RWPE1 (cell line): ENCODE measurements at places on chromosomes 13 and 19.
A peak's percentile ranks its signal among the peaks of the same experiment; 100 is the strongest.

DNA sequence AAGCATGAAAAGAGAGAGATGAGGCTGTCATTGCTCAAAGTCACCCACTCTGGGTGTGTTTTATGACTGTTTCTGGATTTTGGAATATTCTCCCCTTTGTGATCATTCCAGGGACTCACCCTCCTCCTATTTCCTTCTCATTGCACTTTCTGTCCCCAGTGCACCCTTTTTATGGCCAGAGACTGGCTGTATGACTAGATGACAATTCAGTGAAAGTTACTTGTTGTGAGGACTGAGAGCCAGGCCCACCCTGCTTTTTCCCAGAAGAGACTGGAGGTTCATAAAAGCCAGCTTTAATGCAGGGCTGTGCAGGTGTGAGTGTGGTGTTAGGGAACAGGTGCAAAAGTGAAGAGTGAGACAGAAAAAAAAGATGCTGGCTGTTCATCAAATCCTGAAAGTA lies 17.3 kb downstream of the CEACAM7 start:
- DNase-seq = no peak

- no peak for DNase-seq
Observed at GRCh38 chr13:98228661-98229341, 51.7 kb upstream of the RNF113B start.

GRCh38 chr19:47187797-47188196 lies 43.2 kb downstream of the BBC3 start:
- no peak for DNase-seq

DNA sequence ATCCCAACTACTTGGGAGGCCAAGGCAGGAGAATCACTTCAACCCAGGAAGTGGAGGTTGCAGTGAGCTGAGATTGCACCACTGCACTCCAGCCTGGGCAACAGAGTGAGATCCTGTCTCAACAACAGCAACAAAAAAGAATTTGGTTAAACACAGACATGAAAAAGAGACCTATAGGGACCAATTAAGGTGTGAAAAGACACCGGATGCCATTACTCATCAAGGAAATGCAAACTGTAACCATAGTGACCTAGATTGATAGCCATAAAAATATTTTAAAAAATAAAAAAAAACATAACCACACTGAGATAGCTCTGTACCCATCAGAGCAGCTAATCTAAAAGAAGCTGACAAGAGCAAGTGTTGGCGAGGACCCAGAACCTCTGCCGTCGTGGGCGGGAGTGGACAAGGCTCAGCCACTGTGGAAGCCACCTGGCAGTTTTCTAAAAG lies 37.1 kb upstream of the ISYNA1 start:
- no peak for DNase-seq

- no peak for DNase-seq
Observed at GRCh38 chr19:54633401-54633800, 3.1 kb downstream of the LILRB1 start.

DNA sequence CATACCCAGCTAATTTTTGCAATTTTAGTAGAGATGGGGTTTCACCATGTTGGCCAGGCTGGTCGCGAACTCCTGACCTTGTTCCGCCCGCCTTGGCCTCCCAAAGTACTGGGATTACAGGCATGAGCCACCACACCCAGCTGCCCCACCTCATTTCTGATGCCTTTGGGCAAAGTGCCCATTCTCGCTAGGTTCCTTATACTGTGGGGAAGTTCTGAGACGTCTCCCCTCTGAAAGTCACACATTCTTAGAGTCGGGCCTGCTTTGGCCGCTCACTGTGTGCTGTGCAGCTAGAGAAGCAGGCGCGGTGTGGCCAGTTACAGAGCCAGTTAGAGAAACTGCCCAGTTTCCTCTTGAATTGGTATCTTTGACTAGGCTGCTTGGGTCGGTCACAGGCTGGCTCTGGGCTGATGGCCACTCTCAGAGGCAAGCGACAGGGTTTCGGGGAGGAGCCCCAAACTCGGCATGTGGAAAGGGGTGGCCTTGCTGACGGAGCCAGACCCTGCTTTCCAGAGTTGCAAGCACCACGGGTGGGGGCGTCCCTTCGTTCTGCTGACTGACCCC lies 18.0 kb downstream of the PRAM1 start:
- DNase-seq = no peak

GRCh38 chr19:932648-933552 lies 7.1 kb downstream of the ARID3A start:
- peak; percentile 77 for DNase-seq

GRCh38 chr19:6065685-6066374 lies 44.5 kb downstream of the RFX2 start:
- peak; percentile 82 for DNase-seq

- no peak for DNase-seq
Observed at GRCh38 chr19:13117176-13117771, 734 bp upstream of the TRMT1 start.

GRCh38 chr13:55615081-55615480 lies 1525.6 kb upstream of the PRR20A start:
- DNase-seq = no peak

- no peak for DNase-seq
Observed at GRCh38 chr13:101149735-101150384, 266.4 kb downstream of the NALCN start.

- DNase-seq = no peak
Observed at GRCh38 chr13:46982856-46983582, 86.2 kb upstream of the HTR2A start.

DNA sequence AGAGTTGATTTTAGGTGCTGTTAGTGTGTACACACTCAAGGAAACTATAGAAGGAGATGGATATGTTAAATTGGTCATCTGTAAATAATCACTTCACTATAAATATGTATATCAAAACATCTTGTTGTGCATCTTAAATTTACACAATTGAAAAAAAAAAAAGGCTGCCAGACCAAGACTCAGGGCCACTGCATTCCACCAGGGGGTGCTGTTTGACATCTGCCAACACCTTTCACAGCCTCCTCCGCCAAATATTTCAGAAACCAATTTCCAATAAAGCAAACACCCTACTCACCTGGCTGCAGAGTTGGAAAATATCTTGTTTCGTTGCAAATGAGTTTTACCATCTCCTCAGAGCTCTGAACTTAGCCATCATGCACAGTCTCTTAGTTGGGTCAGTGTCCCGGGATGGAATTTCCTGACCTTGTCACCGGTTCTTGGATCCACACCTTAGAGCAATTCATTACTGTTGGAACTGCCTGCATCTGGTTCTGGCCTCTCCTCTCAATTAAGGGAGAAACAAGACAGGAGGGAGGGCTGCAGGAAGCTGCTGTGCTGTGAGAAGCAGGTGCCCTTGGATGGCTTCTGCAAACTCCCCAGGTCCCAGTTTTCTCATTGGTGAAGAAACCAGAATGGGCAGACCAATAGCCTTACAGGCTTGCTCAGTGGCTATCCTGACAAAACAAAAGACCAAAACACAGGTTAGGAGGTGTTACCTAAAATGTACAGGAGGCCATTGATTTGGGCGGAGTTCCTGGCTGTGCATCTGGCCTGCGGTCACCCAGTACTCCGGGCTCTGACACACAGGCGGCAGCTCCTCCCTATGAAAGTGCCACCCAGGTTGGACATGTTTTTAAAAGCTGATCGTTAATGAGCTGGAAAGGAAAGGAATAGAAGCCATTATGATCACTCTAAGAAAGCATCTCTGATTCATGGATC lies 746.6 kb downstream of the UQCRFS1 start:
- DNase-seq = no peak

GRCh38 chr13:108037348-108037747 lies 178.0 kb downstream of the LIG4 start:
- DNase-seq = no peak

GRCh38 chr13:80873589-80873988 lies 532.7 kb upstream of the SPRY2 start:
- no peak for DNase-seq

GRCh38 chr19:40907968-40908735 lies 26.1 kb upstream of the CYP2A7 start:
- DNase-seq = no peak

DNA sequence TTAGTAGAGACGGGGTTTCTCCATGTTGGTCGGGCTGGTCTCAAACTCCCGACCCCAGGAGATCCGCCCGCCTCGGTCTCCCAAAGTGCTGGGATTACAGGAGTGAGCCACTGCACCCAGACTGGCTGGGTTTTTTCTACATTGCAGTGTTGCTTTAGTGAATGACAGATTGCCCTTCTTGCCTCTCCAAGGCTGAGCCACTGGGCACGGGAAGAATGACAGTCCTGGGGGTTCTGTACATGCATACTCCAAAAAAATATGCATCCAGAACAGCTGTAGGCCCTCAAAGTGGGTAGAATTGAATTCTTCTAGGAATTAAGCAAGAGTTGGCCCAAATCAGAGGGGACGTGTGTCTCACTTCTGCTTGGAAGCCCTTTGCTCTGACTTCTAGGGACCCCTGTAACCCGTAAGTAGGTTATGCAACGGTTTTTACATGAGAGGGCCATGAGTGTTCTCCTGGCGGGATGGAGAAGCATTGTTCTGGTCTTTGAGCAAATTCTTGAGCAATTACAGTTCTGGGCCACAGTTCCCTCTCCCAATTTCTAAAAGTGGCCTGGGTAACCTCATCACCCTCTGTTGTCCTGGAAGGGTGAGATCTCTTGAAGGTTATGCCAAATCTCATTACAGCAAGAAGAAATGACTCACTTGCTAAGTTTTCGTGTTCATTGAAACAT lies 3.6 kb downstream of the ACTN4 start:
- peak; percentile 69 for DNase-seq
